Panc1 (cell line): ENCODE measurements at places on chromosomes 4 and X. TPM values are rescaled to one million over a fixed set of nuclear protein-coding genes. Genes with fewer than 3 reads are reported as not detected.

Gene TMSB15C
- total RNA-seq, result 2.1 TPM

Gene MTNR1A
- total RNA-seq, result 0.23 TPM

Gene SMIM10L2A
- total RNA-seq, result 0.36 TPM

Gene MYL5
- total RNA-seq, result 12.0 TPM

Gene HSFX2
- 0.26 TPM for total RNA-seq

Gene TKTL1
- not detected for total RNA-seq

Gene TRIM2
- 18.9 TPM for total RNA-seq

Gene ZBTB33
- total RNA-seq, result 21.5 TPM

Gene POU3F4
- not detected for total RNA-seq

Gene SULT1E1
- total RNA-seq, result not detected

Gene MAGEB2
- 0.10 TPM for total RNA-seq

Gene SSX1
- 0.13 TPM for total RNA-seq

Gene CXCL11
- total RNA-seq, result not detected

Gene PNMA6F
- total RNA-seq, result not detected

Gene TMPRSS11A
- not detected for total RNA-seq

Gene PF4V1
- 0.51 TPM for total RNA-seq

Gene FAAH2
- 0.10 TPM for total RNA-seq

Gene ARX
- 0.15 TPM for total RNA-seq

Gene GPR173
- 0.13 TPM for total RNA-seq

Gene ZNF827
- total RNA-seq, result 6.3 TPM

Gene ADH1A
- not detected for total RNA-seq

Gene NUDT10
- not detected for total RNA-seq

Gene CORIN
- total RNA-seq, result not detected

Gene SPACA5
- not detected for total RNA-seq

Gene TBX22
- total RNA-seq, result not detected

Gene DHX15
- 118 TPM for total RNA-seq

Gene GUCY1A1
- total RNA-seq, result 0.57 TPM

Gene HTRA3
- total RNA-seq, result 0.98 TPM

Gene DAPP1
- not detected for total RNA-seq

Gene LDB2
- total RNA-seq, result not detected
